Right lung (tissue), 10 donors: ENCODE measurements at places on chromosomes 6 and 20.
A peak's percentile ranks its signal among the peaks of the same experiment; 100 is the strongest.

GRCh38 chr6:5215159-5215558, 45.6 kb downstream of the LYRM4 start:
- DNase-seq = no peak

DNA sequence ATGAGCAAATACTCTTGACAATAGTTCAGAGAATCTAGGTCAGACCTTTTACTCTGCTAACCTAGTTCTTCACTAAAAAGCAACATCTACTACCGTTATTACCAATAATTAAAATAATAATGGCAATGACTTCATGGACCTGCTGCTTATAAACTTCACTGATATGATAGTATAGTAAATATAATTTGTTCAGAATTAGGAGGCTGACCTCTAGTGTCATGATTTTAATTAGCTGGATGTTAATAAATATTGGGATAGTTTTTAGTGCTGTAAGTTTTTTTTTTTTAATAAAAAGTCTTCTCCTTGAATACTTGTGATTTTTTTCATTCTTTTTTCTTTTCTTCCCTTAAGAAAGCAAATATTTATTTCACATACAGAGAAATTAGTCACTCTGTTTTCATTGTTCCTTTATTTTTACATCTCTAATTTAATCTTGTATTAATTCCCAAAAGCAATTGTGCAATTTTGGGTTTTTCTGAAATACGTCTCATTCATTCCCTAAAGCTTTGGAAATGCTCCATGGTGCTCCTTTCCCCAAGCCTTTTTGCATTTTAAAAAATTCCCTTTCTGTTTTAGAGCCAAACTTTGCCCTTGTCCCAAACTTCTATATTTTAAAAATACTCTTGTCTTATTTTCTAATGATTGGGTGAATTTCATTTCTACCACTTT, 46.6 kb upstream of the UST start:
- no peak for DNase-seq

DNA sequence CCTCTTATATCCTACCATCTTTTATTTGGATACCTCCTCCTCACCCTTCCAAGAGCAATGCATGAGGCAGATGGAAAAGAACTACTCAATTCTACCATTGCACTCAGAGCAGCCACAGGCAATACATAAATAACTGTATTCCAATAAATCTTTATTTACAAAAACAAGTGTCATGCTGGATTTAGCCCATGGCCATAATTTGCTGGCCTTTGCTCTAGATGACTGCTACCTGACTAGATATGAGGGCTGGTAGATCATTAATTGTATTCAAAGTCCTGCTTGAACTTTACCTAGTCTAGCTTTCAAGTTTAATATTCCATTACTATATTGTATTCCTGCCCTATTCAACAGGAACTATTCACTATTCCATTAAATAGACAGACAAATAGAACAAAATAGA, 37.1 kb downstream of the AFG1L start:
- DNase-seq = no peak

DNA sequence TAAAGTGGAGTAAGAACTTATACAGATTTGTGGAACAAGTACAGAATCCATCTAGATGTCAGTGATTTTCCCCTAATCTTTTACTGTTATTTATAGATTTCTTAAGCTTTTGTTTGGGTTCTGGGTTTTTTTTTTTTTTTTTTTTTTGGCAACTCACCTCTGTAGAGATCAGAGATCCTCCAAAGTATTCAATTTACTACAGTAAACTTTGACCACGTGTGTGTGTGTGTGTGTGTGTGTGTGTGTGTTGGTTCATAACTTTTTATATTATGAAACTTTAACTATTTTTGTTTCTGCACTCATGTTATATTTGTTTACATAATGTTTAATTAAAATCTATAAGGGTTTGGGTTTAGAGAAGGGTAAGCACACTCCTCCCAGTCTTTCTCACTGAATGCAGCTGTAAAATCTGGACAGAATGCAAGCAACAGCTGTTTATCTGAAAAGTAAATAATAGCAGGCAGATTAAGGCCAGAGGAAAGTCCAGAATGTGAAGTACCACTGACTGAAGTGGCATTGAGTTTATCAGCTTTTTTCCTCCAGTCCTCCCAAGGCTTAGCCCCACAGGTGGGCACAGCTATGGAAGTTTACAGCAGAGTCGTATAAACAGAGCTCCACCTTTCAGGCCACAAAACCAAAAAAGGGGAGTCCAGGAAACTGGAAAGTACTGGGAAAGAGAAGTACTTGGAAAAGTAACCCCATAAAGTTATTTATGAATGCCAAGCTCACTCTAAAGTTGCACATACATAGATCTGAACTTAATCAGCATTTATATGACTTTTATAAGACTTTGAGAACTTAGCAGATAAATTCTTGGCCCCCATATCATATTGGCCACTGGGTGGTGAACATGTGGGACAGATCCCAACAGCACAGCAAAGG, 43.0 kb upstream of the CD2AP start:
- peak; percentile 52 for DNase-seq

DNA sequence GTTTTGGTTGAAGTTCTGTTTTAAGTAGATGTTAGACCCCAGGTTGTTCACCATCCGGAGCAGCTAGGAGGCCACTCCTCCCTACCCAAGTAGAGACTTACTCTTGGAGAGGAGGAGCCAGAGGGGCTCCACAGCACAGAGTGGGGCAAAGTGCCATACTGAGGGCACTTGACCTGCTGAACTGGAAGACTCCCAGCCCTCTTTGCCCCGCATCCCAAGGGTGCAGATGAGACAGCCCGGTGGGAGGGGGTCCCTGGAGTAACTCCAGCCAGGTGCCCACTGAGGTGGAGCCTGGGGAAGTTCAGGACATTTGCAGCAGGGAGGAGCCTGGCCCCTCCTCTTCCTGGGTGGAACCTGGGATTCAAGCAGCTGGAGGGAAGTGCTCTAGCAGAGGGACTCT, 102.1 kb upstream of the GPR6 start:
- no peak for DNase-seq

DNA sequence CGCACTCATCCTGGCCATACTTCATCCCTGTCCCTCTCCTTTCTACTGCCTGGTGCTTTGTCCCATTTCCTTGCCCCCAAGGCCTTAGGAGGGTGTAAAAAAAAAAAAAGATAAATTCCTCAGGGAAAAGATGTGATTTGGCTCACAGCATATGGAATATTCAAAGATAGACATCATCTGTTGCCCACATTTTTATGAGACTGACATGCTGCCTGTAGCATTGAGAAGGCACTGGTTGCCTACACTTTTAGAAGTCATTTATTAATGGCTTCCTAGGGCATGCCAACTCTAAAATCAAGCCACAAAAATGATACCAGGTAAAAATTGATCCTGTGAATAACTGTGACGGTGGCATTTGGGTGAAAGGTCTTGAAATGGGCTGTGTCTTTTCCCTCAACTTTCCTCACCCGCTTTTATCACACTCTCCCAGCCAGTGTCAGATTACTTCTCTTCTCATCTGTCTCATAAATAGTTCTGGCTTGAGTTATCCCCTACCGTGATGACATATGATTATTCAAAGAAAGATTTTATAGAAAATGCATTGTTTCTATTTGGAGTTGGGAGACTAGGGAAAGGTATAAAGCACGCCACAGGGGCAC, 139.4 kb downstream of the CARMIL1 start:
- no peak for DNase-seq
